ENCODE measurements at places on chromosomes 16 and 17.
A peak's percentile ranks its signal among the peaks of the same experiment; 100 is the strongest.

GRCh38 chr17:15496735-15497670, 29.6 kb upstream of the CDRT4 start:
- no peak for DNase-seq

GRCh38 chr16:28108590-28109247, 45.2 kb upstream of the GSG1L start:
- DNase-seq = no peak

- DNase-seq = no peak
Observed at GRCh38 chr16:84378567-84378966, 10.2 kb downstream of the ATP2C2 start.

GRCh38 chr17:7191571-7192270, 12.6 kb upstream of the ASGR1 start:
- no peak for DNase-seq

DNA sequence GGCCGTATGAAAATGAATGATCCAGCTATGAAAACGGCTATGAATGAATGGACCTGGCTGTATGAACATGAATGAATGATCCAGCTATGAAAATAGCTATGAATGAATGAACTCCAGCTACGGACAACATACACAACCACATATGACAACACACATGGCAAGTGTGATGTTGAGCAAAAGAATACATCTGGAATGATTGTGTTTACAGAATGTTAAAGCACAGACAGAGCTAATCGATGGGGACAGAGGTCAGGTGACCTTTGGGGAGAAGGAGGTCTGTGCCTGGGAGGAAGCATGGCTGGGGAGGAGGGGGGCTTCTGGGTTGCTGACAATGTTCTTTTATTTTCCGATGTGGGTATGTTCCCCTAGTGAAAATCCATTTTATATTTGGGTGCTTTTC, 174.0 kb upstream of the WSCD1 start:
- DNase-seq = no peak

DNA sequence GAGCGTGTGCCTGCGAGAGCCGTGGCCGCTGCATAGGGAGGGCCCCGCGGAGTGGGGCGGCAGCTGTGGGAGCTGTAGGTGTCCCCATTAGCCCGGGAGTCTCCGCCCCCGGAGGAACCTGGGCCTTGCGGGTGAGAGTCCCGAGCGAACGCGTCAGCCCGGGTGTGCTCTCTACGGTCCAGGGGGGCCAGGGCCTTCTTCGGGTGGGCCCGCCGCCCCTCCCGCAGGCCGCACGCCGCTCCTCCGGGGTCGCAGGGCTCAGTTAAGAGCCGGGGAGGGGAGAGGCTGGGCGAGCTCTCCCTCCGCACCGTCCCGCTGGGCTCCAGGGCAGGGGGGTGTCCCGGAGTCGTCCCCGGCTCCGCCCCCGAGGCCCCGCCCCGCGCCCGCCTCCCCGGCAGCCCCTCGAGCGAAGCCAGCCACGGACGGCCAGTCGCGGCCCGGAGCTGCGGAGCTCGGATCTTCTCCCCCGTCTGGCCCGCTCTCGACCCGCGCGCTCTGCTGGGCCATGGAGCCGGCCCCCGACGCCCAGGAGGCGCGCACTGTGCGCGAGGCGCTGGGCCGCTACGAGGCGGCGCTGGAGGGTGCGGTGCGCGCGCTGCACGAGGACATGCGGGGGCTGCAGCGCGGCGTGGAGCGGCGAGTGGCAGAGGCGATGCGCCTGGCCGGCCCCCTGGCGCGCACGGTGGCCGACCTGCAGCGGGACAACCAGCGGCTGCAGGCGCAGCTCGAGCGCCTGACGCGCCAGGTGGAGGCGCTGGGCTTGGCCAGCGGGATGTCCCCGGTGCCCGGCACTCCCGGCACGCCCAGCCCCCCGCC, at the start of gene SMTNL2:
Gene SMTNL2, plus strand, starts transcription at position 429 of the 816 bp plus-strand sequence. Its CDS starts 77 bp downstream, at position 506.
- no peak for DNase-seq

GRCh38 chr16:3606441-3606840, 5.0 kb downstream of the SLX4 start:
- DNase-seq = no peak

- DNase-seq = no peak
Observed at GRCh38 chr17:44914148-44914547, 1.2 kb downstream of the GFAP start.

GRCh38 chr16:11672206-11673090, 4.2 kb downstream of the SNN start:
- DNase-seq = no peak

DNA sequence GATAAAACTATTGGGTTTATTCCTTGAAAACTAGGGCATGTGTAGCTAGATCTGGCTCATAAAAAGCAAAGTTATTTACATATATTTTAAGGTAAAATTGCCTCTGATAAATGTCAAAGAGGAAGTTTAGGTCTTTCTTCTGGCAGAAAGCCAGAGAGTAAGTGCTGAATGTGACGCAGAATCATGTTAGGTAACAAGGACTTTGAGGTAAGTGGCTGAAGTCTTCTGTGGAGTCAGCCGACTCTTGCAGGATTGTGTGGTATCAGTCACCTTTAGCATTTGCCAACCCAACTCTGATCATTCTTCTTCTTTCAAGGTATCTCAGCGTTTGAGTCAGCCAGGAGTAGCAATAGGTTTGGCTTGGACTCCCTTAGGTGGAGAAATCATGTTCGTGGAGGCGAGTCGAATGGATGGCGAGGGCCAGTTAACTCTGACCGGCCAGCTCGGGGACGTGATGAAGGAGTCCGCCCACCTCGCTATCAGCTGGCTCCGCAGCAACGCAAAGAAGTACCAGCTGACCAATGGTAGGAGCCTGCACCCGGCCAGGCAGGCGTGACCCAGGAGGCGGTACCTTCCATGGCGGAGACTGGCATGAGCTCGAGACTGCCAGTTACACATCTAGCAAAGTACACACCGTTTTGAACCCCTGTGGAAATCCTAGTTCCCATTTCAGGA, 37.9 kb downstream of the SIAH1 start:
- DNase-seq = no peak

- DNase-seq = no peak
Observed at GRCh38 chr17:78449983-78450595, 71.6 kb downstream of the PGS1 start.

DNA sequence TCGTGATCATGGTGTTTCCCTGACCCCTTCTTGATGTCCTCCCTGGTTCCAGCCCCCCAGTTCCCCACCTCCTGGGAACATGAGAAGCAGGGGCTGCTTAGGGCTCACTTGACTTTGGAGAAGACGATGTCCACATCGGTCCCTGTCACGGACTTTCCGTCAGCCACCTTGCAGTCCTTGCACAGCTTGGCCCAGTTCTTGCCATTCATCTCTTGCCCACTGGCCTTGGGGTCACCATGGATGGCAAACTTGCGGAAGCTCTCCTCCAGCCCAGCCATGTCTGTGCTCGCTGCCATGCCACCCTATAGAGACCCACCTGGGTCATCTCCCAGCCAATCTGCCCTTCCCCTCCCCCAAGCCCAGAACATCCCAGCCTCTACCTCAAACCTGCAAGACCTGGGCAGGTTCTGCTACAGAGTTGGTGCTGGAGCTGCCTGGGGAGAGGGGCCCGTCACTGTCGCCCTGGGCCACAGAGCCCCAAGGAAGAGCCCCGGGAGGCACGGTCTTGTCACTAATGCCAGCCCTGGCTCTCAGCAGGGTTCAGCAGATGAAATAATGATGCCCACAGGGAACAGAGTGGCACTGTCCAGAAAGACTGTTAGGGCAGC, 2.4 kb downstream of the TPPP3 start:
- no peak for DNase-seq

DNA sequence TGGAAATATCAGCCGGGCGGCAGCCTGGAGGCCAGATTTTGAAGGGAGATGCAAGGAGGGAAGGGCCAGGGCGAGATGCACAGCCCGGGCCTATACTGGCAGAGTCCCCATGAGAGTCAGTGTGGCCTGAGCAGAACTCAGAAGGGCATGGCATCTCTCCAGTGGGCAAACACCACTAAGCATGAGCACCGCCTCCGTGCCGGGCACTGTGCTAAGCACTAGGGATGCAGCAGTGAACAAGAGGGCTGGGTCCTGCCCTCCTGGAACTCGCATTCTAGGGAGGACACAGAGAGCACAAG, 33.5 kb downstream of the TK2 start:
- no peak for DNase-seq

GRCh38 chr17:74177018-74177450, 26.4 kb upstream of the RPL38 start:
- DNase-seq = peak; percentile 20

DNA sequence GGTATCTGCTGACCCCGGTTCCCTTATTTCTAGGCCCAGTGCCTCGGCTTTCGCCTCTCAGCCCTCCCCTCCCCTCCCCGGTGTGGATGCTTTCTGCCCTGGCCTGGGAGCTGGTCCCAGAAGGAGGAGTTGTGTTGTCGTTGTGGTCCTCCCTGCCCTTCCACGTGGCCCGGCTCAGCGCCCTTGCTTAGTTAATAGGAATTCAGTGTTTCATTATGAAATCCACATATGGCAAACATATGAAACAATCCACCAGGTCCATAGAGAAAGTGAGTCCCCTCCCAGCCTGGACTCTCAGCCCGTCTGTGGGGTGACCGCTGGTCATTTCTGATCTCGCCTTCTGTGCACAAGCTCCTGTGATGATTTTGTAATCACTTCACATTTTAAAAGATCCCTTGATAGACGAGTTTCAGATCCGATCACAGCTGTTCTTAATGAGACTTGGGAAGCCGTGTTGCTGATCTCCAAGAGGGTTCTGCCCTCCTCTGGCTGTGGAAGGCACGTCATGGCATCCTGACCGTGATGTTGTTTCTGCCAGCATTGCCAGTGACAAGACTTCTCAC, 112.1 kb downstream of the BANP start:
- DNase-seq = peak; percentile 73

DNA sequence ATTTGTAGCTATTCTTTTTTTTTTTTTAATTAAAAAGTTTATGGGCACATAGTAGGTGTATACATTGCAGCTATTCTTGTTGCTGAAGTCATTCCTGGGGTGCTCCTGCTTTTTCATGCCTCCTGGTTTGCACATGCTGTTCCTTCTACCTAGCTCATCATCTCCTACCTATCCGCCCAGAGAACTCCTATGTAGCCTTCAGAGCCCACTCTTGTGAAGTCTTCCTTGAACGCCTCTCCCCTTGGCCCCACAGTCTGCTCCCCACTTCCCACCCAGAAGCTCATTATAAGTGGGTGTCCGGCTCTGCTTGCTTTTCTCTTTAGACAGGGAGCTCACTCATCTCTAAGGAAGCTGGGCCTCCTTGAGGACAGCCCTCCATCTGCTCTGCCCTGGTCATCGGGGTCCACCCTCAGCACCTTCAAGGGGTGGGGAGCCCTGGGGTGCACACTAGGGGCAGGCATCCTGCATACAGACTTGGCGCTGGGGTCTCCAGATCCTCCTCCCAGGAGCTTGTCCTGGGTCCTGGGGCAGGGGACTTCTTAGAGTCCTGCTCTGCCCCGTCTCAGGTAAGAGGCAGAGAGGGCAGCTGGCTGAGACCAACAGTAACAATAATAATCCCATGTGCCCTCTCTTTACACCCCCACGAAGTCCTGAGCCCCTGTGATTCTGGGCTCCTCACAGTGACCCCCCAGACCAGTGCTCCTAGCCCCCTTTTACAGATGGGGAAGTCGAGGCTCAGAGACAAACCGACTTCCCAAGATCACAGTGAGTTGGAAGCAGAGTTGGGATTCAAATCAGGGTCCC, 3.5 kb upstream of the B9D1 start:
- no peak for DNase-seq
